ENCODE measurements at places on chromosomes 4 and X.

DNA sequence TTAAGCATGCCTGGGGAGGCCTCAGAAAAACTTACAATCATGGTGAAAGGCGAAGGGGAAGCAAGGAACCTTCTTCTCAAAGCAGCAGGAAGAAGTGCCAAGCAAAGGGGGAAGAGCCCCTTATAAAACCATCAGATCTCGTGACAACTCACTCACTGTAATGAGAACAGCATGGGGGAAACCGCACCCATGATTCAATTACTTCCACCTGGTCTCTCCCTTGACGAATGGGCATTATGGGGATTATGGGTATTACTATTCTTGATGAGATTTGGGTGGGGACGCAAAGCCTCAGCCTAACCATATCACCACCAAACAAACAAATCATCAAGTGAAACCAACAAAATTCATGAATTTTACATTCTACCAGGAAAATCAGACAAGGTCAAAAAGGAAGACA lies 76.7 kb upstream of the TAB3 start:
- DNase-seq: no peak

GRCh38 chr4:176875446-176875930 lies 82.8 kb upstream of the VEGFC start:
- no peak for DNase-seq

DNA sequence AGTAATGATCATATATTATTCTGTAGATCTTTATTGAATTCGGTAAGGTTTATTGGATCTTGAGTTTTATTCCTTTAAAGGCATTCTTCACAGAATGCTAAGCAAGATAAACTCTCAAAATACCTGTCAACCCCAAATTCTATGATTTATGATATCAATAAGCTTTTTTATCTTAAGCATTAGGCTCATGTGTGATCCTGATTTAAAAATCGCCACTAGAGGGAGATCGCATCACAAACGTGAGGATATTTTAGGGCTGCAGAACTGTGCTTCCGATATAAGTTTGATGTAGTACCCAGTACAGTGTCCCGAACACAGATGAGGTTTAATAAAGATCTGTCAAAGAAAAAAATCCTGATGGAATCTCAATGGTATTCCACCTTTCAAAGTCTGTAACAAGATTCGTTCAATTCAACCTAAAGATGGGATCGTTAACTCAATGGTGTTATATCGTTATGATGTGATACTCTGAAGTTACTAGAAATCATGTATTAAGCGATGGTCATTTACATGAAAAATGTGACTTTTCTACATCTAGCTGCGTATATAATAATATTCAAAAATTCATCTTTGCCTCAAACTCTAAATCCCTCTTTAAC lies 169.0 kb downstream of the CORIN start:
- peak; percentile 49 for DNase-seq

DNA sequence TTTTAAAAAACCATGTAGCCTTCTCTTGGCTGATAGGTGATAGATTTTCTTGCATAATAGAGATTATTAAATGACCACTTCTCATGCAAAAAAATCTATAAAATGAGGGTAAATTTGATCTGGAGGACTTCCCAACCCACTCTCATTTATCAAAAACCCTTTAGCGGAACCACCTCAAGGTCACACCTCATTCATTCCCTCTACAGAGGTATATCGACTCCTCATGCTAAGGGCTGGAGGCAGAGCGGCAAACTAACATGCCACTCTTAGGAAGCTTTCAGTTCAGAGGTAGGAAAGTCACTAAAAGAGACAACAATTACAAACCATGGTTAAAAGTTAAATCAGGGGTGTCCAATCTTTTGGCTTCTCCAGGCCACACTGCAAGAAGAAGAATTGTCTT lies 90.0 kb downstream of the COX7B2 start:
- DNase-seq: no peak

DNA sequence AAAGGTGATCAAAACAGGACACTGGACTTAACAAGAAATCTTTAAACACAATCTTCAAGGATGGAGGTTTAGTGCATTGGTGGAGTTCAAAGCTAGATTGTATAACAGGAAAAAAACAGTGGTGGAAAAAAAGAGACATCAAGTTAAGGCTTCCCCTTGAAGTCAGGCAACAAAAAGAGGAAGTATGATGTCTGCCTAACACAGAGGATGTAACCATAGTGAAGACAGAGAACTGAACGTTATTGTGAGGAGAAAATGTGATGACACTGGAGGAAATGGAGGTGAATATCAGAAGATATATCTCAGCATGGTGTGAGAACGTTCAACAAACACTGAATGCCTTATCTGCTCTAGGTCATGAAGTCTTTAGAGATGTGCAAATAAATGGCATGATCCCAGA lies 192.4 kb upstream of the AR start:
- DNase-seq: no peak

- DNase-seq: peak; percentile 39
Measured at GRCh38 chrX:14027036-14027435, 2.7 kb downstream of the GEMIN8 start.
